Esophagus squamous epithelium (tissue), 5 donors: ENCODE measurements at places on chromosomes 2 and 18.

DNA sequence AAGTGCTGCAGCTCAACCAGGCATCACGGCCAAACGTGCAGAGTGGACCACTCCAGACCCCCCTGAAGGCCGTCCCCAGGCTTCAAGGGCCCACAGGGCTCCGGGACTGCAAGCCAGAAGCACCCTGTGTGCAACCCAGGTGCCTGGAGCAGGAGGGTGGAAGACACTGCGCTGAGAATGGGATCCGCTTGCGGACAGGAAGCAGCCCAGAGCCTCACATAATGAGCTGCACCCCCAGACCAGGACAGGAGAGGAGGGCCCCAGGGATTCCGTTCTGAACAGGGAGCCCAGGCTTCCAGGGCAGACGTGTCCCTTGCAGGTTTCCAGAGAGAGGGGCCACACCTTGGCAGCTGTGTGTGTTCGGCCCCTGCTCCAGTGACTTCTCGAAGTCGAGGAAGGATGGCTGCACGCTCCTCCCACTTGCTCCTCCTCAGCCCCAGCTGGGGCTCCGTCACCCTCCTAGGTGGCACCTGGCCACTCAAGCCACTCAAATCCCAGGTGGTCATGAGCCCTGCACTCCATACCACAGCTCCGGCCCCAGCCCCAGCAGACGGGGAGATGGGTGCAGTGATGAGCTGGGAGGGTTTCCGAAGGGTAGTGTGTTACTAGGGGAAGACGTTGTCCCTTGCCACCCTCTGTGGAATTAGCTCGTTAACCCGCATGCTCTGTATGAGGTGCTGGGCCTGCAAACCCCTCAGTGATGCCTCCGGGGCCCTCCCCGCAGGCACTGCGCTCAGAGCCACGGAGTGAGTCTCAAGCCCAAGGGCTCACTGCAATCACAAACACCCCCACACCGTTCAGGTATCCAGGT is 79.2 kb downstream of the NDUFA10 start:
- no peak for DNase-seq

GRCh38 chr2:26970928-26971627 is 641 bp downstream of the MAPRE3 start:
- DNase-seq: no peak

- no peak for DNase-seq
These were observed 1267.8 kb downstream of the SUCLG1 start for GRCh38 chr2:83191316-83191715.

GRCh38 chr2:102604769-102605168 is 14.6 kb upstream of the SLC9A2 start:
- DNase-seq: no peak

DNA sequence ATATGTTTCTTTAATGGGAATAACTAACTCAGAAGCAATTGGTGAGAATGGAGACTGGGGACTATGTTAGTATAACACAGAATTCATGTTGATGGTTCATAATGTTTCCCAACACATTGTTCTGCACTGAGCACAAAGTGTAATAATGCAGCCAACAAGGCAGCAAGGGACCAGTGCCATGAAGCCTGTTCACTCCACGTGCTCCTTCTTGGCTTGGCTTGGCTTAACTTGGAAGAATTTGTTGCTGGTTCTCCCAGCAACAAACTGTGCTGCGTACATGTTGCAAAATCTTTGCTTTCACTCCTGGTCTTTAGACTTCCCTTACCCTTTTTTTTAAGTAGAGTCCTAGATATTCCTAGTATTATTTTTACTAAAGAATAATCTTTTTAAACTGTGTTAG is 129.7 kb downstream of the MAP3K20 start:
- DNase-seq: no peak

- no peak for DNase-seq
These were observed 28.8 kb downstream of the APCDD1 start for GRCh38 chr18:10482985-10483949.

- no peak for DNase-seq
These were observed 155.1 kb upstream of the RASGRP3 start for GRCh38 chr2:33321236-33321771.

DNA sequence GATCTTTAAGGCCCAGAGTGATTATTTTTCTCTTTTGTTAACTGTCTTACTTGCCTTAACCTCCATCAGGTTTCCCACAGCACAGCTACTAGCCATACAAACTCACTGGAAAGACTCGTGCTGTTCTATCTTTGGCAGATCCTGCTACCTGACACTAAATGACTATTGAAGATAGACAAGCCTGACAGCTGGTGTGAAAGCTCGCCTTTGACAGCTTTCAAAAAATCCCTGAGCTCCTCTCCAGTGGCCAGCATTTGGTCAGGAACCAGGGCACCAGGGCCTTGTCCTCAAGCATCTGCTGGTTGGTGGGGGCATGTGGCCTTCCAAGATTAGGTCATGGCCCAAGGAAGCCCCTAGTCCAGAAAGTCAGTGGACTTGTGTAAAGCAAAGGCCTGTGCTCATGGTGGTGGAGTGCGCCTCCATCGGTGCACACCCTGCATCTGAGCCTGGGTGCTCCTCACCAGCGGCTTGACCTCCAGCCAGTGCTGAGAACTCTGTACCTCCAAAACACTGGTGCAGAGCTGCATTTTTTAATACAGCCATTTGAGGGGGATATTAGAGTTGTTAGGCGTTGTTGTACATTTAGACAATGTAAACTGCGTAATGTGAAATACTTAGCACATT is 158.5 kb downstream of the NCK2 start:
- no peak for DNase-seq

GRCh38 chr2:145464866-145465265 is 944.9 kb upstream of the ZEB2 start:
- DNase-seq: no peak

- DNase-seq: no peak
These were observed 23.4 kb upstream of the SNED1 start for GRCh38 chr2:240974771-240975572.

DNA sequence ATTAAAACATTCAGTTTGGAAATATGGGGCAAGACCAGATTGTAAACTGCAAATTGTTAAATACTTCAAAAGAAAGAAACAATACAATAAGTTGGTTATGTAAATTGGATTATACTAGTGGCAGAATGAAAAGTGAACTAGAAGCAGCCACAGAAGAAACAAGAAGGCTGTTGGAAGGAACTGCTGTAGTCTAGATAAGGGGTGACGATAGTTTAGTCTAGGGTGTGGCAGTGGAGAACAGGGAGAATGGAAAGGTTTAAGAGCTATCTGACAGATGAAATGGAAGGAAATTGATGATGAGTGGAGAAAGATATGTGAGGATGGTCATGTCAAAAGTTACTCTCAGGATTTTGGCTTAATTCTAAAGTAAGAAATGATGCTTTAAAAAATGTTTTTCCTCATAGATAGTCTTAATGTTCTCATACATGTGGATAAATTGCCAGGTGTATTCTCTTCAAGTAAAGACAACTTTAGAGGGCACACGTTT is 179.7 kb downstream of the GPD2 start:
- no peak for DNase-seq

GRCh38 chr2:45255563-45255962 is 246.3 kb upstream of the SIX2 start:
- DNase-seq: no peak

DNA sequence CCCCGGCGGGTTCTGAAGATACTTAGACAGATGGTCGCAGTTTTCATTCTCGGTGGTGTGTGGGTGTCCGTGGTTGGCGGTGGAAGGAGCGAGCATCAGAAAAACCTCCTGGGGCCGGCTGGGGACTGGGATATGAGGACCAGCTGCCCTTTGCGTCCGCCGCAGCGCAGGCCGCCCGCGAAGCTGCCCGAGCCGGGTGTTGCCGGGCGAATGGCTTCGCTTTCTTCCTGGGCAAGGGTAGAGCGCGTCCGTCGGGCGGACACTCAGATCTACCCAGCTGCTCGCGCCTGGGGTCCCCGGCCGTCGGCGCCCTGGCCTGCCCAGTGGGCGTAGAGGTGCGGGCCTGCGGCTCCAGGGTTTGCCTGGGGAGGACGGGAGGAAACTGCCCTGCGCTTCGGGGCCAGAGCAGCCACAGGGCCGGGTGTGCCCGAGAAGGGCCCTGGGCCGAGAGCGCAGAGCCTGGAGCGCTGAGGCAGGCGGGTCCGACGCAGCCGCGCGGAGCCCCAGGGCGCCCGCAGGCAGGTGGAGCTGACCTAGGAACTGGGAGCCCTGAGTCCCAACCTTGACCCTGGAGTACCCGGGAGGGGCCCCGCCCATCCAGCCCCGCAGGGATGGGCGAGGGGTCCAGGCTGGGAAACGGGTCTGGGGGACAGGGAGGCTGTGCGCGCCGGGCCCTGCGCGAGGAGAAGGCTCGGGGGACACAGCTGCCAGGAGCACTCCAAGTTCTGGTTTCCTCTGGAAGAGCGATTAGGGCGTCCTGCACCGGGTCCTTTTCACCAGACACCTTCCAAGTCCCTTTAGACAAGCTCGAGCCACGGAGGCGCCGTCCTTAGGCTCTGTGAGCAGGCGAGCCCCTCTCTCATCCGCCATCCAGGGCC is 1.3 kb downstream of the TWIST2 start:
- no peak for DNase-seq

- DNase-seq: no peak
These were observed 10.4 kb upstream of the TMX3 start for GRCh38 chr18:68725346-68725745.

DNA sequence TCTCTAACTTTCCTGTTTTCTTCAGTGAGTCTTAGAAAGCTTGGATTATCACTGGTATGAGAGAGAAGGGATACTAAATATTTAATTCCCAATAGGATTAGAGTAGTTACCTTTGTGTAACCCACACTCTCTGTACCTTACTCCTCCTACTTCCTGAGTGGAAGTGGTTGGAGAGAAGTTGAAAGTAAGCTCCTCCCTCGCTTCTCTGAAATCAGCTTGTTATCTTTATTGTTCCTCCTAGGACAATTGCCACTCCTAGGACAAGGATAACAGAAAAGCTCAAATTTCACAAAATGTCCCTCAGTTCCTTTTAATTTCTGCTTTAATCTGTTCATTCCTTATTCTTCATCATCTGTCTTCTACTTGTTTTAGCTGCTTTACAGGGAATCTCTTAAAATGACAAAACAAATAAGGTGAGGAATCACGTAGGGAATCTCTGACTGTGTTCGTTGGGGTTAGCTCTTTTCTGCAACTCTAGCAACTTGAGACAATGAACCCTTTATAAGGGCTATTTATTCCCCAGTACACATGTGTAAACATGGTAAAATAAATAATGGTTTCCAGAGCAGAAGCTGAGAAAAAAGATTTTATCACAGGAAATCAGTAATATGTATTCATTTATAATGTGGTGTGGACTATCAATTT is 8.6 kb downstream of the ITPRID2 start:
- DNase-seq: no peak

- DNase-seq: no peak
These were observed 128.7 kb upstream of the L3MBTL4 start for GRCh38 chr18:6543330-6543908.

- no peak for DNase-seq
These were observed 39.2 kb downstream of the GALNT1 start for GRCh38 chr18:35620765-35621164.

DNA sequence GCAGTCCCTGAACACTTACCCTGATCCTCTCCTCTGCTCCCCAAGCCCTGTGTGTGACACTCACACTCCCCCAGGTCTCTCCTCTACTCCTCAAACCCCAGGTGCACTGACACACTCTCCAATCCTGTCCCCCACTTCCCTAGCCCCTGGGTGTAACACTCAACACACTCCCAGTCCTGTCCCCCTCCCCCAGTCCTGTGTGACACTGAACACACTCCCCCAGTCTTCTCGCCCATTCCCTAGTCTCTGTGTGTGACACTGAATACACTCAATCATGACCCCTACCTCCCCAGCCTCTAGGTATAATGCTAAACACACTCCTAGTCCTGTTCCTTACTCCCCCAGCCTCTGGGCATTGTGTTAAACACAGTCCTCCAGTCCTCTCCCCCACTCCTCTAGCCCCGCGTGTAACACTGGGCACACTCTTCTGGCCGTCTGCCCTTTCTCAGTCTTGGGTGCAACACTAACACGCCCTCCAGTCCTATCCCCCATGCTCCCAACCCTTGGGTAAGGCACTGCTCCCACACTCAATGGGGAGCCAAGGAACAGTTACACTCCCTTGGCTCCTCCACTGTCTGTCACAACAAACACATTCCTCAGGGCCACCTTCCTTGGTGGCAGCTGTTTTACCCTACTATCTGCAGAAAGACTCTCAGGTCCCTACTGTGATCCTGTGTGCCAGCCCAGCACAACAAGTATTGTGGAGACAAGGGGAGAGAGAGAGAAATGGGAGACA is 82.5 kb upstream of the PKDCC start:
- DNase-seq: no peak

GRCh38 chr2:239271882-239272281 is 128.9 kb downstream of the HDAC4 start:
- no peak for DNase-seq

DNA sequence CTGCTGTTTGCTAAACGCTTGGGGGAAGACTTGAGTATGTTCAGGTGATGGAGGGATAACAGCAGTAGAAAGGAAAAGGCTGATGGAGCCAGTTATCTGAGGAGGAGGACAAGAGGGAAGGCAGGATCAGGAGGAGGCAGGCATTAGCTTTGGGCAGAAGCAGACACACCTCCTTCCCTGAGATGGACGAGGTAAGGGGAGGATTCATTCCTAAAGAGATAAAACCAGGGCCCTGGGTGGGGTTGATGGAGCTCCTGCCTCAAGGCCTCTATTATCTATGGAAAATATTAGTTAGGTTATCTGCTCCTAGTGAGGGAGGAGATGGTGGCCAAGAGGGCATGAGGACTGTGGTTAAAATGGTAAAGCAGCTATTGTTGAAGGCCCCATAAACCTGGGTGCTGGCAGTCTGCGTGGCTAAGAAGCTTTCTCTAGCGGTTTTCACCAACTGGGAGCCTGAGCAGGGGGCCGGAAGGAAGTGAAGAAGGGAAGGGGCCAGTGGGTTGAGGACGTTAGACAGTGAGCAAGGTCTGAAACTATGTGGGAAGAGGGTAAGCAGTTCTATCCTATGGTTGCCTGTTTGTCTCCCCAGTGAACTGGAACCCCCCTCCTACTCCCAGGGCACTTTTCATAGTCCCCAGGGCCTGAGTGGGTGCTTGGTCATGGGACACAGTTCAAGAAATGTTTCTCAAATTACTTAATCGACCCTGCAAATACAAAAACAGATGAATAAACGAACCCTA is 56.6 kb upstream of the HK2 start:
- no peak for DNase-seq

GRCh38 chr18:68429841-68430240 is 285.1 kb downstream of the TMX3 start:
- no peak for DNase-seq

DNA sequence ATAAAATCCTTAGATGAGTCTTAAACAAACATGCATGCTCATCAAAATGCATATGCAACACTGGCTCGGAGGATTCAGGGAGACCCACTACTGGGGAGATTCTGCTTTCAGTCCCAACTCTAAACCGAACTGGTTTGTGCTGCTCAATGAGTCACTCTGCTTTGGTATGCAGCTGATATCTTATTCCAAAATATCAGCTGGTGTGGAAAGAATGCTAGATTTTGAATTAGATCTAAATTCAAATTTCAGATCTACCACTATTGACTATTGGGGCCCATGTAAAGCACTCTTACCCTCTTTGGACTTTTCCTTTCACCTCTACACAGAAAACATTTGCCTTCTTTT is 39.2 kb upstream of the TTN start:
- DNase-seq: no peak

DNA sequence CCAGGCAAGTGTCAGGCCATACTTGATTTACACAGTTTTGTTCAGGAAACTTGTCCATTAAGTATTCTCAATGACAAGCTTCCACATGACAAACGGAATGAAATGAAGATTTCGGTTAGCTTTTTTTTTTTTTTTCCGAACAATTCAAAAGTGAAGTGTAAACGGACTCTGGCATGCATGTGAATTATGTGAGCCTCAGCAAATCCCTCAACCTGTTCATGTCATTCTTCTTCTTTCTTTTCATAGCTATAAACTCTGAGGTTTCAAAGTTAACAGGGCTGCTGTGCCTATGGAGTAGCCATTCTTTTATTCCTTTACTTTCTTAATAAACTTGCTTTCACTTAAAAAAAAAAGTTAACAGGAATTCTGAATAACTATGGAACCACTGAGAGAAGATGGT is 110.3 kb downstream of the NOL10 start:
- no peak for DNase-seq
